ENCODE measurements at places on chromosomes 3 and 15.
A peak's percentile ranks its signal among the peaks of the same experiment; 100 is the strongest.

GRCh38 chr3:43855674-43856299 lies 165.0 kb downstream of the ABHD5 start:
- peak; percentile 32 for DNase-seq

- DNase-seq, result no peak
These were observed 524.2 kb upstream of the LMCD1 start for GRCh38 chr3:7977245-7978086.

GRCh38 chr3:167653760-167654159 lies at the start of gene WDR49:
Gene WDR49, minus strand, starts transcription at chr3:167653942. Its CDS starts 517 bp downstream, at chr3:167653425.
- DNase-seq, result no peak

- no peak for DNase-seq
These were observed 445.7 kb upstream of the BCHE start for GRCh38 chr3:166282931-166283330.

- DNase-seq, result peak; percentile 52
These were observed 679 bp downstream of the IQGAP1 start for GRCh38 chr15:90388462-90389380.

DNA sequence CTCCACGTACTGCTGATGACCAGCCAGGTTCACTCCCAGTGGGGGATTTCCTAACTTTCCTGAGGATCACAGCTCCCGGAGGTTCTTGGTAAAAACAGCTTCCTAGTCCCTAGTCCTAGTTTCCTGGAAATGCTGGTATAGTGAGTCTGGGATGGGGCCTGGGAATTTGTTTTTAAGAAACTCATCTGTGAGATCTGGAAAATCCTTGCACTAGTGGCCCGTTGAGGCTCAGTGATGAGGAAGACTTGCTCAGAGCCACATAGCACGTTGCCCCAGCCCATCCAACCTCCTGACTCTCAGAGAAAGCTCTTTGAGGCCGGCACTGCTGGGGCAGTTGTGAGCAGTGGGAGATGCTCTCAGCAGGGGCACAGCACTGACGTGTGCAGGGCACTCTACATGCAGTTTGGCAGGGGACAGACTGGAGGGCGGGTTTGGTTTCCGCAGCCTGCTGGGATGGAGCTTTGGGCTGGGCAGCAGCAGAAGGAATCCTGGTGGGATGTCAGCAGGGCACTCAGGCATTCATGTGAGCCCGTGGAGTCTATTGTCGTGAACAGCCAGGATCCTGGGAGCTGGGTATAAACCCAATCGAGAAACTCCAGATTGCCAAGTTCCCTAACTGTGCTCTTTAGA lies 31.6 kb downstream of the SAXO2 start:
- DNase-seq, result no peak

- no peak for DNase-seq
These were observed 84.8 kb upstream of the POMGNT2 start for GRCh38 chr3:43190670-43191069.

GRCh38 chr15:98755138-98755537 lies 106.8 kb downstream of the IGF1R start:
- DNase-seq, result no peak

- no peak for DNase-seq
These were observed 51.1 kb downstream of the CPNE4 start for GRCh38 chr3:131983689-131984088.

DNA sequence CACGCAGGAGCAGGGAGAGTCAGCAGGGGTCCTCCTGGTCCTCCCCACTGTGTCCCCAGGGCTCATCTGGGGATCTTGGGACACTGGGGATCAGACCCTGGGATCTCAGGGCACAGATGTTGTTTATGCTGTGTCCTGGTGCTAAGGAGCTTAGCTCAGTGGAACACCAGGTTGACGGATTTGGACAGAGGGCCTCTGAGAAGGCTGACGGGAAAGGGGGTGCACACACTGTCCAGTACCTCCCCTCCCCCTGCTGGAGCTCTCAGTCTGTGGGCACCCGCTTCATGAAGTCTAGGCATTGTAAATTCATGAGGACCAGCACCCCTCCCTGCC lies 21.9 kb upstream of the SEMA3F start:
- DNase-seq, result no peak

DNA sequence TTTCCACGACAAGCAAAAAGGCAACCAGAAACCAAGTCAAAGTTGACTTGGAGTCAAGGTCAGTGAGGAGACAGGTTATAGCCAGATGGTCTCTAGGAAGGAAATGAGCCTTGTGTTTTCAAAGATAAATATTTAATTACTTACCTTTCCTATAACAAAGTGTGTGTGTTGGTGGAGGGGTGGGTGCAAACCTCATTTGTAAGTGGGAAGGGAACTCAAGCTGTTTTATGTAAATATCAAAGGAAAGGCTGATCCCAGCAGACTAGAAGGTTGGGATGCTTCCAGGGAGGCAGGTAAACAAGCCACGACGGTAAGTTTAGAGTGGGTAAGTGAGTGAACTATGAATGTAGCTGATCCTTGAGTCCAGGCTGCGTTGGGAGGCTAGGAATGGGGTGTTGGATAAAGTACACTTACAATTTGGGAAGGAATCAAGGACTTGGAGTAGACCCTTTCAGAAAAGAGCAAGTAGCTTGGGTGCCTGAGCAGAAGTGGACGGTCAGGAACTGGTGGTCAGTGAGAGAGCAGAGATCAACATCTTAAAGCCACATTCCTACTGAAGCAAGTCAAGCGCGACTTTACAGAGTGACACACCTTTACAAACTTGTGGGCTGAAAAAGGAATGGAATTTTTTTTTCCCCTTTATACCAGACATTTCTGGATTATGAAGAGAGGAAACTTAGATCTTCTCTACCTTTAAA lies 82.0 kb upstream of the TBL1XR1 start:
- no peak for DNase-seq

- DNase-seq, result no peak
These were observed 30.2 kb upstream of the LAMP3 start for GRCh38 chr3:183192650-183193300.

DNA sequence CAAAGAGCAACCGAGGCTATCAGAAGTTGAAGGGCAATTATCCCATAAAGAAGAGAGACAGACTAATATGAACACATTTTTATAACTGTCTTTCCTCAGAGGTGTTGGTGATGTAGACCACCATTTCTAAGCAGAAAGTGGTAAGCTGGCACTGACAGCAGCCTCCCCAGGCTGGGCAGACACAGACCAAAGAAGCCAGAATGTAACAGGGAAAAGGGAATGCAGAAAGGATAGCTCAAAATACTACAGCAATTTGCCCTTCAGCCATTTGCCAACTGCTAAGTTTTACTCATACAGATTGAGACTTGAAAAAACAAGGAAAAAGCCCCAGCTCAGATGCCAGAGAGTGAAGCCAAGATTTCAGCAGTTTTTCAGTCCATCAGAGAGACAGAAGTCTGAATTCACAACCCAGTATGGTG lies 73.5 kb upstream of the ABI3BP start:
- no peak for DNase-seq

DNA sequence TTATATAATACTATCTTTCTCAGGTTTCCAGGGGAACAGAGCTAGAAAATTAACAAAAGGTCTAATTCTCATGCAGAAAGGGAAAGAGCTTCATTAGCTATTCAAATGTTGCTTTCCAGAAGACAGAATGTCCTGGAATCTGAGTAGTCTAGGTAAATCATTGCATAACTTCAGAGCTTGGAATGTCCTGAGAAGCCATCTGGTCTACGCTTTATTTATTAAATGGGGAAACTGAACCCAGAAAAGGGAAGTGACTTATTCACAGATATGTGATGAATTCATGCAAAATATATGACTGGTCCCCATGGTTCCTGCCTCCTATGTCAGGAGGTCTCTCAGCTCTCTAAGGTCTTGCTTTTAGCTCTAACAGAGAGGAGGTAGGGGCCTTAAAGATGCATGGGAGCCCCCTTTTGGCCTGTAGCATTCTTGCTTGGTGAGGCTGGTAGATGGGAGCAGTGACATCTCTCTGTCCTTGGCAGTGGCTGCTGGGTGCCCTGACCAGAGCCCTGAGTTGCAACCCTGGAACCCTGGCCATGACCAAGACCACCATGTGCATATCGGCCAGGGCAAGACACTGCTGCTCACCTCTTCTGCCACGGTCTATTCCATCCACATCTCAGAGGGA lies 99.2 kb downstream of the CEMIP start:
- DNase-seq, result no peak

DNA sequence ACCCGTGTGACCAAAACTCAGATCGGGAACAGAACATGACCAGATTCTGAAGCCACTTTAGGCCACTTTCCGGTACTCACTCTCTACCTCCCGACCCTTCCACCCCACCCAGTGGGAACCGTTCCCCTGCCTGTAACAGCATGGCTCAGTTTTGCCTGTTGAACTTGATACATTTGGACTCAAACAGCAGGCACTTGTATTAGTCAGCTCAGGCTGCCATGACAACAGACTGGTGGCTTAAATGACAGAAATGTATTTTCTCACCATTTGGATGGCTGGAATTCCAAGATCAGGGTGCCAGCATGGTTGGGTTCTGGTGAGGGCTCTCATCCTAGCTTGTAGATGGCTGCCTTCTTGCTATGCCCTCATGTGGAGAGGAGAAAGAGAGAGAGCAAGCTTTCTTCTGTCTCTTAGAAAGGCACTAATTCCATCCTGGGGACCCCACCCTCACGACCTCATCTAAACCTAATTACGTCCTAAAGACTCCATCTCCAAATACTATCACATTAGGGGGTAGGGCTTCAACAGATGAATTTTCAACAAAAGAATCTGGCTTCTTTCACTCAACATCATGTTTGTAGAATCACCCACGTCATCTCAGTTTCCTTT lies 9.3 kb upstream of the SSUH2 start:
- no peak for DNase-seq

DNA sequence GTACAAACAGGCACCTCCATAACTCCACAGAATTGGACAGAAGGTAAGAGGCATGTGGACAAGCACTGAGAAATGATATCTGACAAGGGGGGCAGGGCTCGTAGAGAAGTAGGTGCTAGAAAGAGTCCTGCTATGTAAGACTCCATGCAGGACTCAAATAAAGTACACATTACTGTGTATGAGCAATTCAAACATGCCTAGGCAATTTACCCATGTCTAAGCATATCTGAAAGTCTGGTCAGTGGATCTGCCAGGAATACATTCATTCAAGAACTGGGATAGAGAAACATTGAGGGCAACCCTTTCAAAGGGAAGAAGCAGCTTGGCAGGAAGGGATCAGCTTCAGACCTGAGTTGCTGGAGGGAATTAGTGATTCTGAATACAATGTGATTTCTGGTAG lies 174.1 kb upstream of the MCTP2 start:
- no peak for DNase-seq

- DNase-seq, result no peak
These were observed 4.5 kb downstream of the SERPINI2 start for GRCh38 chr3:167469381-167469780.

- DNase-seq, result peak; percentile 82
These were observed 1006.6 kb upstream of the CFAP20DC start for GRCh38 chr3:60056404-60056803.

DNA sequence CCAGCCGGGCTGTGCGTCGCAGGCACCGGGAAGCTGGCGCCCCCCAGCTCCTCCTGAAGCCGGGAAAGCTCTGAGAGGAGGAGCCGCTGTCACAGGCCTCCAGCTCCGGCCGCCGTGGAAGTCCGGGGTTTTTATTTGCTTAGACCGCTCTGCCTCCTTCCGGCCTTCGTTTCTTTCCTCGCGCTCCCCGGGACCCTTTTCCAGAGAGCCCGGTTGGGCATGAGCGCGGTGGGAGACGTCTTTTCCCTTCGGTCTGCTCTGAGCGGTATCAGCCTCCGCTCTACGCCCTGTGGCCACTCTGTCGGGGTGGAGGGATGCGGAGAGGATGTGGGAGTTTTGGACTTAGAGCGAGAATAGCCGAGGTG lies 559 bp downstream of the SENP5 start:
- DNase-seq, result peak; percentile 32

Measured in DND-41 (cell line).